ENCODE measurements at places on chromosomes 7 and 10.

DNA sequence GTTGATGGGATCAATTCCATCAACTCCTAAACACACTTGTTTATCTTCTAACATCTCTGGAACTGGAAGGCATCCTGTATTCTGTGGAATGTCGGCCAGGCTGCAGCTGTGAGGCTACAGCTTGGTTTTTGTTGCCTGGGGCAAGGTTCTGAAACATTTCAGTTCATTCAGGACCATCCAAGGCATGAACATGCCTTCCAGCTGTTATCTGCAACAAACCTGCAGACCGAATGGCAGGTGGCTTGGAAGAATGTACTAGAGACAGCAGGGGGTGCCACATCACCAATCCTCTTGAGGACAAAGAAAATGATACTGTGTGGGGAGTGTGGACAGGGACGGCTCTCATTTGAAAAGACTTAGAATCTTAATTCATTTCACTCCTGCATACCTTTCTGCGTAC lies 12.4 kb downstream of the PAPOLB start:
- DNase-seq: no peak

DNA sequence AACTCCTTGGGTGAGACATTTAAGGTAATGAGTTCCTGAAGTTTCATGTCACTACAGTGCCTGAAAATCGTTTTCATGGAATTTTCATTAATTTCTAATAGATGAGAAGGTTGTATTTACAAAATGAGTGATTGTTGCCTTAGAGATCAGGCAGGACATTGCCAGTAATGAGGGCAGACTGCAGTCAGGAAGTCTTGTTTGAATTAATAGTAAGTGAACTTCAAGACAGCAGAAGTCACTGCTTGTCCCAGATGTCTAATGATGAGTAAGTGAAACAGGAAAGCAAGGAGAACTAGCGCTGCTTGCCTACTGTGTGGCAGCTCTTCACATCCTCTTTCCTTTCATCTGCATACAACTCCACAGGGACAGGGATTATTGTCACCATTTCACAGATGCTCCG lies 237.4 kb downstream of the BAMBI start:
- DNase-seq: no peak

GRCh38 chr7:14000247-14000646 lies 10.8 kb upstream of the ETV1 start:
- DNase-seq: no peak

DNA sequence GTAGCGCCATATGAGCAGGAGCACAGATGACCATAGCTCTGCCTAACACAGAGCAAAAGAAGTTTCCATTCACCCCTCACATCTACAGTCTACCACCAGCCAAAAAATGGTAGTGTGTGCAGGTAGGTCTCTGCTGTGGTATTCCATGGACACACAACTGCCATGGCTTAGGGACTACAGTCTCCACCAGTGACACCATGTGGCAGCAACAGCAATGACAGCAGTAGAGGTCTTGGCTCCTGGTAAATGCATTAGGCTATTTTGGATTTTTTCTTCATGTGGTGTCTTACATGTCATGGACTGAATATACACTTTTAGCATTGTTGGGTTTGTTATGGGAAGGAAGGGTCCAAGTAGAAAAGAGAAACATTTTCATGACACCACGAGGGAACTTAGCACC lies 70.1 kb upstream of the CABCOCO1 start:
- no peak for DNase-seq

DNA sequence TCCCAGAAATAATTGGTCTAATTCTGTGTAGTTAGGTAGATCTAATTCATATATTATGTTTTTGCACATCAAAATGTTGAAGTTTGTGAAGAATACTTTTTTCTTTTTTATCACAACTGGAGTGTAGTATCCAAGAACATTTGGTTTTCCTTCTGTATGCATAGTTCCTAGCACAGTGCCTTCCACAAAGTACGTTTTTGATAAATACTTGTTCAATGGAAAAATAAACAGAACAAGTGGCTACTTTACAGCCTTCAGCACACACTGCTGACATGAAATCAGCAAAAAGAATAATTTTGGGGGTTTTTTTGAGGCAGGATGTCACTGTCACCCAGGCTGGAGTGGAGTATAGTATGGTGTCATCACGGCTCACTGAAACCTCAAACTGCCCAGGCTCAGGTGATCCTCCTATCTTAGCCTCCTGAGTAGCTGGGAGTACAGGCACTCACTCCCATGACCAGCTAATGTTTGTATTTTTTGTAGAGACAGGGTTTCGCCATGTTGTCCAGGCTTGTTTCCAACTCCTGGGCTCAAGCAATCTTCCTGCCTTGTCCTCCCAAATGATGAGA lies 27.9 kb downstream of the TARP start:
- DNase-seq: no peak

DNA sequence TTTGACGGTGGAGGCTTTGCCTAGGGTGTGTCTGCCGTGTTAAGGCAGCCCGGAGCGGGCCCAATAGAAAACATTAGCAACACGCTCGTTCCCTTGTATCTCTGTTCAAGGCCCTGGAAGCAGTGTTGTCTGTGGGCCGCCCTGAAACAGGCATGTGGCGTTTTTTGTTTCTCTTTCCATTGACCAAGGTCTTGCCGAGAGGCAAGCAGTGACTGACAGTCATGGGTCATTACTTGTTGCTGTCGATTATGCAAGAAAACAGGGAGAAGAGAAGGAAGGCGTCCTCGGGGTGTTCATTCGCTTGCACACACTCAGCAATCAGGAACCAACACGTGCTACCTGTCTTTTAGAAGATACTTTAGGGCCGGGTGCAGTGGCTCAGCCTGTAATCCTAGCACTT lies 92.5 kb downstream of the EZH2 start:
- no peak for DNase-seq

DNA sequence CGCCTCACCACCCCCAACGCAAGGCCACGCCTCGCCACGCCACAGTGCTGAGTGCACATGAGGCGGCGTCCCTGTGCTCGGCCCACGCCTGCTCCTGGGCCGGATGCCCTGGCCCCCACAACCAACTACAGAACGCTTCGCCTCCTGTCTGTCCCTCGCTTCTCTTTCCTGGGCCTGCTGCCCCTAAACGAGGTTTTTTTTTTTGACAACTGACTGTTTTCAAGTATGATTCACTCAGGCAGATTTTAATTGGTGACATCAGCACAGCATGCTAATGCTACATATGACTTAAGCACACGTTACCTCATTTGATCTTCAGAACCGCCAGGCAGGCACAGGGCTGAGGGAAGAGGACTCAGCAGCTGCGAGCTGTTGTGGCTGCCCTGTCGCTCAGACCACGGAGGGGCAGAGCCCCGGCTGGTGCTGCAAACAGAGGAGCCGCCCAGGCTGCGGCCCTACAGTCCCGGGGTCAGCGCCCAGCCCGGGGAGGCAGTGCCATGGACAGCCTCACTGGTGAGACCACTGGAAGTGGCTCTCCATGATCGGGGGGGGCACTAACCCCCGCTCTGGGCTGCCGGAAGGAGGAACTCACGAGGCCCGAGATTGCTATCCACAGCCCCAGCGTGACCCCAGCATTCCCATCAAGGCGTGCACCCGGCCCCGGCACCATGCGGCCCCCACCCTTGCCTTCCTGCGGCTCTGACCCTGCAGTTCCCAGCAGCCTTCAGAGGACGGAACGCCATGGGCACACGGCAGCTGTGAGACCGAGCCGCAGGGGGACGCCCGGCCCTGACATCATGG lies 212.8 kb downstream of the MAD1L1 start:
- no peak for DNase-seq

GRCh38 chr10:99329304-99329553 lies at the start of gene CNNM1:
Gene CNNM1 (plus strand): TSS chr10:99329356. CDS start chr10:99329388, 32 bp downstream.
- DNase-seq: no peak

- no peak for DNase-seq
These were observed 137.3 kb upstream of the ZMIZ1 start for GRCh38 chr10:78931321-78932053.

GRCh38 chr7:70540641-70541040 lies 591.3 kb upstream of the GALNT17 start:
- no peak for DNase-seq

- no peak for DNase-seq
These were observed 101.3 kb upstream of the DNAJB12 start for GRCh38 chr10:72455889-72456595.

- DNase-seq: no peak
These were observed 26.8 kb upstream of the FOXK1 start for GRCh38 chr7:4655311-4655710.

DNA sequence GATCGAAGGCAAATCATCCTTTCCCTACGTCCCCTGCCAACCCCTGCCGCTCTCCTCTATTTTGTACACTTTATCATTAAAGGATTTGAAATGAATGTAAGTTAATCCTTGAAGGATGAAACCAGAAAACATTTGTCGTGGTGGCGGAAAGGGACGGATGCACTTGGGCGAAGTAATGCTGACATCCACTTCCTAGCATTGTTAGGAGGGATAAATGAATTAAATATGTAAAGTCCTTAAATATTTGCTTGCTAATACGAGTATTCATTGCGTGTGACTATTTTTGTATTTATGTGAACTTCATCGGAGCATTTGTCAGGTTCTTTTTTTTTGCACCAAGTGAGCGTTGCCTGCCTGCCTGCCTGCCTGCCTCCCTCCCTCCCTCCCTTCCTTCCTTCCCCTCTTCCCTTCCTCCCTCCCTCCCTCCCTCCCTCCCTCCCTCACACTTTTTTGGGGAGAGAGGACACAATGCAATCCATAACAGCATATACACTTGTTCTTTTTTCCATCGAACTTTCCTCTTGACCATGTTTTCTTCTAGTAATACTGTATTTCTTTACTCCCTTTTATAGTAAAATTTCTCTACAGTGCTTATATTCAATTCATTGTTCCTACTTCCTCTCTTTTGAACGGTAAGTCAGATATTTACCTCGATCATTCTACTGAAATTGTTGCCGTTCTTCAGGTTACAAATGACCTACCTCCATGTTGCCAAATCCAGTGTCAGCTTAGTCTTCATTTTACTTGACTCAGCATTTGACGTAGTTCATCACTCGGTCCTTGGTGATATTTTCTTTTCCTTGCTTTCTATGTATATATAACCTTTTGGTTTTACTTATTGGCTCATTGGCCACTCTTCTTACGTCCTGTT lies 831 bp downstream of the CCDC7 start:
- DNase-seq: no peak

- no peak for DNase-seq
These were observed 84.8 kb upstream of the PHF14 start for GRCh38 chr7:10888861-10889260.

DNA sequence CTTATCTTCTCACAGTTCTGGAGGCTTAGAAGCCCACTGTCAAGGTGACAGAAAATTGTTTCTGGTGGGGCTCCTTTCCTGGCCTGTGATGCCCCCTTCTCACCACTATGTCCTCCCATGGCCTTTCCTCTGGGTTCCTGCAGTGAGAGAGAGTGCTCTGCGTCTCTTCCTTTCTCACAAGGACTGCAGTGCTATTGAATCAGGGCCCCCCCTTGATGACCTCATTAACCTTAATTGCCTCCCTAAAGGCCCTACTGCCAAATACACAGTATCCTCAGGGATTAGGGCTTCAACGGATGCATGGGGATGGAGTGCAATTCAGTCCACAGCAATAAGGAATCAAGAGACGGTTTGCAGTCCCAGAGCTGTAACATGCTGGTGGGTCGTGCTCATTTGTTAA lies 82.0 kb upstream of the GRB10 start:
- no peak for DNase-seq

- no peak for DNase-seq
These were observed 50.7 kb upstream of the CABCOCO1 start for GRCh38 chr10:61612009-61612408.

GRCh38 chr10:80938903-80939302 lies 401.2 kb downstream of the SH2D4B start:
- DNase-seq: no peak

- DNase-seq: no peak
These were observed 145.7 kb upstream of the FERD3L start for GRCh38 chr7:19290968-19291367.

- DNase-seq: no peak
These were observed 218.1 kb upstream of the FOXP2 start for GRCh38 chr7:114196517-114196916.

DNA sequence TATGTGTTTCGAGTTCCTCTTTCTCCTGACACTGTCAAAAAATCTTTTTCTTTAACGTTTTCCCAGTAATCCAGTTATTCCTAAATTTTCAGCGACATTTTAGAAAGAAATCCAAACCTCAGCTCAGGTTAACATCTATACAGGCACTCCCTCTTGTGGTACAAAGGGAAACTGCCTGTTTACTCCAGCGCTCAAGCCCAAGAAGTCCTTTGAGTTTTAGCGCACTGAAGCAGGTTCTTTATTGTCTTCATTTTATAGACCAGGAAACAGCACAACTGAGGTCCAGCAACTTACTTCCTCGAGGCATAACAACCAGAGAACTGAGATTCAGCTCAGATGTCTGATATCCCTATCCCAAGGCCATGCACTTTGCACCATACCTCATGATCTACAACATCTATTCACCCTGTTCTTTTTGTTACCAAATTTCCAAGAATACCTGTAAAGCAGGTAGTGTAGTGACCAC lies 287.2 kb upstream of the MKLN1 start:
- no peak for DNase-seq

DNA sequence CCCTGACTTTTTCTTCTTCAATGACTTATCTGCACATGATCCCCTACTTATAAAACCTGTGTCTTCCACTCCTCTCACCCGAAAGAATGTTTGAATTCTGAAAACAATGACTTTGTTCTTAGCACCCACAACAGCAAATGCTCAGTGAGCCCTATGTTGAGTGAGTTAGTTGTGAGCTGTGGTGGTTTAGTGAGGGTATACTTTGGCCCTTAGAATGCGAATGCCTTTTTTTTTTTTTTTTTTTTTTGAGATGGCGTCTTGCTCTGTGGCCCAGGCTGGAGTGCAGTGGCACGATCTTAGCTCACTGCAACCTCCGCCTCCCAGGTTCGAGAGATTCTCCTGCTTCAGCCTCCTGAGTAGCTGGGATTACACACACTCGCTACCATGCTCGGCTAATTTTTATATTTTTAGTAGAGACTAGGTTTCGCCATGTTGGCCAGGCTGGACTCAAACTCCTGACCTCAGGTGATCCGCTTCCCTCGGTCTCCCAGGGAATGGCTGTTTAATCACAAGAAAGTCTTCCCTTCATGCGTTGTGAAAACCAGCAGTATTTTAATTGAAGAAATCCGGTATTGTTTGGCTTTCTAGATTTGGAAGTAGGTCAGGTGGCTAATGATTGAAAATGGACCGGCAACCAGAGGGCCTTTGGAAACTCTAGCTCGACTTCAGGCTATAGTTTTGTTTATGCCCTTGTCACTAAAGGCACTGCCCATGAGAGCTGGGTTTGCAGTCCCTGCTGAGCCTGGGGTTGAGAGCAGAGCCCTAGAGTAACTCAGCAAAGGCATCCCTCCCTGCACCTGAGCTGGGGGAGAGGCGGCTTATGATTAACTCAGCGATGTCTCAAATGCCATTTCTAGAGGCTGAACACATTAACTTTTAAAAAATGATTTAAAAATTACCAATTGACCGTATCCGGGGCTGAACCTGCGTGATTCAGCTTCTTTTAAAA lies 41.3 kb downstream of the CUX1 start:
- DNase-seq: no peak
